ENCODE measurements at places on chromosomes 12 and 14.

DNA sequence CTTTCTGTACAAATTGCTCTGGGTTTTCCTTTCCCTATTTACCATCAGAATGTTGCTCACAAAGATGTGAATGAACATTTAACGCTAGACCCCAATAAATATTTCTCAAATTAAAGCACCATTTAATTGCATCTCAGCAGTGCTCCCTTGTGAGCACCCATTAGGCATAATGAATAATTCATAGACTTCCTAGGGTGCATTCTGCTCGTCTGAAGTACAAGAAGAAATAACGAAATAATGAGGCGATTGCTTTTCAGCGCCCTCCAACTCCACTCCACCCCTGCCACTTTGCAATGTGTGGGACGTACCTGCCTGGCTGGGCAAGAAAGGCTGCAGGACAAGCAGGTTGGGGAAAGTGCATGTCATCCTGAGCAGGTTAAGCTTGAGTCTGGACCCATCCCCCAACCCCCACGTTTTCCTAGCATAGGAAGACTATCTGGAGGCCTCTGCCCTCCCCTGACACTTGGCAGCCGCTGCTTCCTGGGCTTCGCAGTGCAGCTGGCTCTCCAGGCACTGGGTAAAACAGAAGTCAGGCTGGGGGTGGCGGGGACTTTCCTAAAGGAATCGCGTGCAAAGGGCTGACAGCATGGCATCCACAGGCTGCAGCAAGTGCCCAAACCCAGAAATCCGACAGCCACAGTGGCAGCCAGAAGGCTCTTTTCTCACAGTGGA is 253.7 kb downstream of the DUSP6 start:
- H3K27me3 ChIP-seq, result no peaks in the 10 kb centered on the region
- DNase-seq, result no peak
- H3K4me3 ChIP-seq, result no peak overlapping the region
- no peak overlapping the region for H3K27ac ChIP-seq

DNA sequence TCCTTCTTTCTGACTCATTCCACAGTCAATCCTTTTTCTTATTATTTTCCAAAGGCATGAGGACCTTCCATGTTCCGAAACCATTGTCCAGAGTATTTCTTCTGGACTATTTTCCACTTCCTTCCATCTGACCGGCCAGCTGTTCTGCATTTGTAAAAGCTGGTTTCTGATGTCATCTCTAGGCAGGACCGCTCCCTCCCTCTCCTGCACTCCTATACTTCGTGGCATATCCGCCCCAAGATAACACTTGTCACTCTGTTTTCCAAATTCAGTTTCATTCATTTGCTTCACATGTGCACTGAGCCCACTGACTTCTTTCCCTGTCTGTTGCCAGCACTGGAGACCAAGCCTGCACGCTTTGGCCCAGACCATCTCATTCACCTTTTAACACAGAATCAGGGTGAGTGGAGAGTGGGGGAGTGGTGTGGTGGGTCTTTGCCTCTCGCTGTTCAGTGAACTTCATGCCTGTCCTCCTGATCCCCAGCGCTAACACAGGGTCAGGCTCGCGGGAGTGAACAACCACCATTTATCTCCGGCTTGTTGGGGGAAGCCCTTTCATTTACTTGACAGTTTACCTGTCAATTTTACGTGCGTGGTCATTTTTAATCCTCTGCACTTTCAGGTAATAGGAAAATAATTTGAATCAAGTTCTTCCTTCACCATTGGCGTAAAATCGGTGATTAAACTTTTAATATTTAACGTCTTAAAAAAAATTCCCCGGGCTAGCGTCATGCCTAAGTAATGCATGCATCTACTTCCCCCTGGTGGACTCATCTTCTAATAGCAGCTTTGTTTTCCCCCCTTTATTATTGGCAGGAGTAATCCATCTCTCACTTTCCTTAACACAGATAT is 52.5 kb downstream of the C12orf75 start:
- H3K27ac ChIP-seq, result no peak overlapping the region
- no peak for DNase-seq
- peak overlapping the region; percentile 6 for H3K4me3 ChIP-seq
- H3K27me3 ChIP-seq, result no peaks in the 10 kb centered on the region
- H3K36me3 ChIP-seq, result no peaks in the 10 kb centered on the region

DNA sequence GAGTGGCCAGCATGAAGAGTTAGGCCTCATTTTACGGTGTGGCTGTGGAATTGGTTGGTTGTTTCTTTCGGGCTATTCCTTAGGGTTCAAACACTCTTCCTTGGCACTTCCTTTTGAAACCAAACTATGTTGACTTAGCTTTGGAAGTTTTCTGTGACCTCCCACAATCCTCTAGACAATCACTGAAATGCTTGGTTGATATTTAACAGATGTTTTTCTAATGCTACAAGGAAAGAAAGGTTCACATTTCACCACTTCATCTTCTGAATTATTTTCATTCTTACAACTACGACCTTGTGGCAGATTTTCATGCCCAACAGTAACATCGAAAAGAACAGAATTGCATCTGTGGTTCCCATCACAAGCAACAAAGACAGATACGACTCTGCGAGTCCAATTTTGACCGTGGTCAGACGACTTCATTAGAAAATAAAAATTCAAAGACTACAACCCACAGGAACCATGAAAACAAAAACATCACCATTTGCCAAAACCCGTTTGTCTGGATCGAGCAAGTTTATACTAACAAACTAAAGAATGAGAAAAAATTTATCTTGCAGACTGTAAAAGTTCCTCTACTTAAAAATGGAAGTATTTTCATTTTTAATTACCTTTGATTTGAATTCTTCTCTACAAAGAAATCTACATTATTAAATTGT is 16.9 kb downstream of the PRKAB1 start:
- DNase-seq, result no peak
- no peaks in the 10 kb centered on the region for H3K36me3 ChIP-seq
- peak overlapping the region; percentile 41 for H3K27ac ChIP-seq
- no peak overlapping the region for H3K4me3 ChIP-seq

- no peaks in the 10 kb centered on the region for H3K4me1 ChIP-seq
- no peak overlapping the region for H3K27ac ChIP-seq
- H3K36me3 ChIP-seq, result no peaks in the 10 kb centered on the region
- no peak for DNase-seq
- no peak overlapping the region for H3K4me3 ChIP-seq
These were observed 17.8 kb downstream of the AACS start for GRCh38 chr12:125083072-125083471.

- DNase-seq, result no peak
- no peaks in the 10 kb centered on the region for H3K36me3 ChIP-seq
- no peak overlapping the region for H3K27ac ChIP-seq
- H3K4me3 ChIP-seq, result no peak overlapping the region
These were observed 266.7 kb upstream of the AMIGO2 start for GRCh38 chr12:47346251-47347019.

- no peak for DNase-seq
- no peaks in the 10 kb centered on the region for H3K27me3 ChIP-seq
- H3K4me3 ChIP-seq, result no peak overlapping the region
- H3K36me3 ChIP-seq, result no peaks in the 10 kb centered on the region
- H3K27ac ChIP-seq, result no peak overlapping the region
- H3K4me1 ChIP-seq, result no peaks in the 10 kb centered on the region
These were observed 25.1 kb downstream of the RBMS2 start for GRCh38 chr12:56546680-56547079.

GRCh38 chr12:61514016-61514415 is 746.2 kb upstream of the USP15 start:
- H3K36me3 ChIP-seq, result no peaks in the 10 kb centered on the region
- no peak for DNase-seq
- no peaks in the 10 kb centered on the region for H3K27me3 ChIP-seq
- H3K4me3 ChIP-seq, result no peak overlapping the region

DNA sequence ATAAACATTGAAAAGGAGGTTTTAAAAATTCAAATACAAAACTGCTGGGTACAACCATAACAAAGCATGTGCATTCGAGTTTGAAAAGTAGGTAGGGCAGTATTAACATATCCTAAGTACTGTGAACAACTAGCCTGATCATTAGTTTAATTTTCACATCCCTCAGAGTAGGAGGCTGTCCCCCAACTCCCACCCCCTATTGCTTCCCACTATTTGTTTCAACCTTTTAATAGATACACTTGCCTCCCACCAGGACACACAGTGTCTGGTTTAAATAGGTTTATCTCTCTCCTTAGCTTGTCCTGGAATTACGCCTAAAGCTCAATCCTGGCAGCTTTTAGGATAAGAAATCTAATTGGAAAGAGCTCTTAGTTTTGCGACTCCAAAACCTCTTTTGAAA is 2.1 kb downstream of the TAOK3 start:
- no peaks in the 10 kb centered on the region for H3K36me3 ChIP-seq
- DNase-seq, result no peak
- H3K4me1 ChIP-seq, result peaks cover 4% of the 10 kb centered on the region
- H3K27me3 ChIP-seq, result no peaks in the 10 kb centered on the region
- H3K27ac ChIP-seq, result no peak overlapping the region

DNA sequence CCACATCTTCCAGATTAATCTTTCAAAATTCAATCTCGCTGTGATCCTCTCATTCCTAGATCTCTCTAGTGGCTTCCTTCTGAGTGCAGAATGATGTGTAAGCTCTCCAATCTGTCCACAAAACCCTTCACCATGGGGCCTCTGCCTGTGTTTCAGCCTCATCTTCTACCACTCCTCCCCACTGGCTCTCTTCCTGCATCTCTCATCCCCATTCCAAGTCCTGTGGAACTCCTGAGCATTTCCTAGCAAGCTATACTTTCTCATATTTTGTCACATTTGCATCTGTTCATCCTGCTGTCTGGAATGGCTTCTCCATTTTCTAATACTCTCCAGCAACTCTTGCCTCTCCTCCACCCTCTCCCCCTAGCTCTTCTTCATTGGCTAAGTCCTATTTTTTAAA is 242.0 kb upstream of the DAAM1 start:
- DNase-seq, result no peak
- no peaks in the 10 kb centered on the region for H3K36me3 ChIP-seq
- no peaks in the 10 kb centered on the region for H3K27me3 ChIP-seq
- H3K27ac ChIP-seq, result no peak overlapping the region
- no peak overlapping the region for H3K4me3 ChIP-seq

- H3K36me3 ChIP-seq, result no peaks in the 10 kb centered on the region
- peaks cover 1% of the 10 kb centered on the region for H3K4me1 ChIP-seq
- no peaks in the 10 kb centered on the region for H3K27me3 ChIP-seq
- DNase-seq, result no peak
These were observed 66.9 kb downstream of the HMGA2 start for GRCh38 chr12:65891219-65891618.

GRCh38 chr14:37056473-37056872 is 115.9 kb downstream of the SLC25A21 start:
- H3K4me1 ChIP-seq, result no peaks in the 10 kb centered on the region
- no peak for DNase-seq
- no peaks in the 10 kb centered on the region for H3K36me3 ChIP-seq
- H3K27ac ChIP-seq, result no peak overlapping the region

GRCh38 chr14:48937541-48938195 is 648.5 kb downstream of the RPS29 start:
- no peaks in the 10 kb centered on the region for H3K36me3 ChIP-seq
- DNase-seq, result no peak
- H3K4me3 ChIP-seq, result no peak overlapping the region
- no peaks in the 10 kb centered on the region for H3K27me3 ChIP-seq

- no peak overlapping the region for H3K27ac ChIP-seq
- no peaks in the 10 kb centered on the region for H3K27me3 ChIP-seq
- H3K36me3 ChIP-seq, result no peaks in the 10 kb centered on the region
- H3K4me3 ChIP-seq, result no peak overlapping the region
- H3K4me1 ChIP-seq, result no peaks in the 10 kb centered on the region
- no peak for DNase-seq
These were observed 19.0 kb downstream of the ADAM20 start for GRCh38 chr14:70515811-70516210.

- H3K4me1 ChIP-seq, result no peaks in the 10 kb centered on the region
- H3K27me3 ChIP-seq, result no peaks in the 10 kb centered on the region
- no peak overlapping the region for H3K4me3 ChIP-seq
- DNase-seq, result no peak
- no peaks in the 10 kb centered on the region for H3K36me3 ChIP-seq
These were observed 1231.2 kb upstream of the FLRT2 start for GRCh38 chr14:84298663-84299195.

GRCh38 chr12:46524778-46525177 is 152.2 kb upstream of the SLC38A2 start:
- H3K27me3 ChIP-seq, result no peaks in the 10 kb centered on the region
- H3K4me3 ChIP-seq, result no peak overlapping the region
- no peak overlapping the region for H3K27ac ChIP-seq
- peak; percentile 98 for DNase-seq
- no peaks in the 10 kb centered on the region for H3K36me3 ChIP-seq

DNA sequence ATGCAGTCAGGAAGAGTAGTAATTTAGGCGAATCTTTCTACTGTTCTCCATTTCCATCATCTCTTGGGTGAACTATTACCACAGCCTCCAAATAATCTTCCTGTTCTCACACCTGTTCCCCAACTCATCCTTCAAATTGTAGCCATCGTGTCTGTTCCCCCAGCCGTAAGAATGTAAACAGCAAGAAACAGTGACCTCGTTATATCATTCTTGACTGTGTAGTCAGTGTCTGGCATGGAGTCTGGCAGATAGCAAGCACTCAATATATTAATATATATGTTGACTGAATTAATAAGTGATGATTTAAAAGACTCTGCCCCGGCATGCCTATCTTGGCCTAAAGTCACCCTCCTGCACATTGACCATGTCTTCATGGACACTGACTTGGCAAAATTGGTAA is 20.3 kb downstream of the PDE6H start:
- no peak overlapping the region for H3K4me3 ChIP-seq
- H3K27me3 ChIP-seq, result no peaks in the 10 kb centered on the region
- no peak for DNase-seq
- H3K36me3 ChIP-seq, result no peaks in the 10 kb centered on the region
- no peak overlapping the region for H3K27ac ChIP-seq
- H3K4me1 ChIP-seq, result no peaks in the 10 kb centered on the region

- no peak overlapping the region for H3K4me3 ChIP-seq
- no peaks in the 10 kb centered on the region for H3K4me1 ChIP-seq
- H3K27me3 ChIP-seq, result no peaks in the 10 kb centered on the region
- H3K36me3 ChIP-seq, result no peaks in the 10 kb centered on the region
These were observed 781.9 kb downstream of the VRK1 start for GRCh38 chr14:97578982-97579548.

DNA sequence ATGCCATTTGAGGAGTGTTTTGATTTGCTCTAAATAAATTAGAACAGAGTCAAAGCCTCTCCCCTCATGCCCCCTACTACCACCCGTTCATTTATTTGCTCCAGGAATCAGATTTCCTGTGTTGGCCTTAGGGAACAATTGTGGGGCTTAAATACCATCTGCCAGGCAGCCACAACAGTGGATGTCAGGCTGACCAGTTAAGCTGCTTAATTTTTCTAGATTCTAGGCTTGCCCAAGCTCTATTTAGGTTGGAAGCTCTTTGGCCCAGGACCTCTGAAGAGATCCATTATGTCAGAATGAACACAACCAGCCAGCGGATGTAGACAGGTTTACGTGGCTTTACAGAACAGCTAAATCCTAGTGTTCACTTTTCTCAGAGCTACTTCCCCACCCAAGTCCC is 1.0 kb upstream of the TIMELESS start:
- no peaks in the 10 kb centered on the region for H3K27me3 ChIP-seq
- no peaks in the 10 kb centered on the region for H3K36me3 ChIP-seq
- H3K27ac ChIP-seq, result no peak overlapping the region
- H3K4me3 ChIP-seq, result no peak overlapping the region

GRCh38 chr14:88049936-88050335 is 45.0 kb downstream of the GPR65 start:
- H3K36me3 ChIP-seq, result no peaks in the 10 kb centered on the region
- no peaks in the 10 kb centered on the region for H3K27me3 ChIP-seq
- DNase-seq, result no peak

GRCh38 chr14:53954551-53955228 is 1.9 kb downstream of the BMP4 start:
- H3K27me3 ChIP-seq, result no peaks in the 10 kb centered on the region
- H3K36me3 ChIP-seq, result no peaks in the 10 kb centered on the region
- peak overlapping the region; percentile 65 for H3K4me3 ChIP-seq
- H3K27ac ChIP-seq, result peak overlapping the region; percentile 88
- peaks cover 3% of the 10 kb centered on the region for H3K4me1 ChIP-seq

- no peaks in the 10 kb centered on the region for H3K4me1 ChIP-seq
- H3K36me3 ChIP-seq, result no peaks in the 10 kb centered on the region
- no peak for DNase-seq
- no peak overlapping the region for H3K4me3 ChIP-seq
These were observed 175.8 kb upstream of the TMEM132C start for GRCh38 chr12:128091101-128091720.

All from ovary (tissue), 10 donors.